GM10248 (cell line): ENCODE measurements at places on chromosomes 7 and 10.

DNA sequence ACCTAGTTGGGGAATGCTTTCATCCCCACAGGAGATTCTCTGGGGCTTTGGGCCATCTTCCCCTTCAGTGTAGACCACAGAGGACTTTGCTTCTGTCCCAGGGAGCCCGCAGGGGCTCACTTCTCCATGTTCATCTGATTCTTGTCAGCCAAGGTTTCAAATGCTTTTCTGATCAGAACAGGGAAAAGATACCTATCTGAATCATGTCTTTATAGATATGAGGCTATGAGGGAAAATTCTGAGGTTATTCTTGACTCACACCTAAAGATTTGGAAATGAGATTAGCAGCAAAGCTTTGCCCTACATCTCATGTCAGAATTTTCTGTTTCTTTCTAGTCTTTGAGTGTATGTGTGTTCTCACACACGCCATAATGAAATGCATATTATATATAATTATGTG lies 53.3 kb downstream of the FIGNL1 start:
- DNase-seq: no peak

GRCh38 chr7:92653136-92653535 lies 62.9 kb upstream of the FAM133B start:
- no peak for DNase-seq

DNA sequence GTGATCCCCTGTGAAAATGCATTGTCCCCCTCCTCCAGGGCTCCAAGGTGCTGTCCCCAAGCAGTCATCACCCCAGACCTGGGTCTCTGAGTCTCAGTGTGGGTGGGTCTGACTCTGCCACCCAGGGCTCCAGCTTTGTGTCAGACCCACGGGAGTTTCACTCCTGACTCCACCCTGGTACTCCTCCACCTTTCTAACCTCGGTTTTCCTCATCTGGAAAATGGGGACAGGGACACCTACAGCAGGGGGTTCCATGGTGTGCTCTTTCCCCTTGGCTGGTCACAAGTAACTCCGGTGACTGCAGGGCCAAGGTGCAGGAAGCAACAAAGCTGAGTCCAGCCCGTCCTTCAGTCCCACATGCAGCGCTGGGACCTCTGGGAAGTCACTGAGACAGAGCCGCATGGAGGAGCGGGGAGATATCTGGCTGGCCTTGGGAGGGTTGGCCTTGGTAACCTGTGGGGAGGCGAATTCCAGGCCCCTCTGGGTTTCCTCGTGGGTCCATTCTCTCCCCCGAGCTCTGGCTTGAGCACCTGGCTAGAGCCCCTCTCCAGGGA lies 41.8 kb upstream of the RABGEF1 start:
- no peak for DNase-seq

- no peak for DNase-seq
These were observed 53.8 kb upstream of the EGR2 start for GRCh38 chr10:62869958-62870357.

GRCh38 chr7:92631850-92632487 lies 41.8 kb upstream of the FAM133B start:
- no peak for DNase-seq
